Cardiac fibroblast (primary cell): ENCODE measurements at places on chromosomes 11 and 22.
A peak's percentile ranks its signal among the peaks of the same experiment; 100 is the strongest.

DNA sequence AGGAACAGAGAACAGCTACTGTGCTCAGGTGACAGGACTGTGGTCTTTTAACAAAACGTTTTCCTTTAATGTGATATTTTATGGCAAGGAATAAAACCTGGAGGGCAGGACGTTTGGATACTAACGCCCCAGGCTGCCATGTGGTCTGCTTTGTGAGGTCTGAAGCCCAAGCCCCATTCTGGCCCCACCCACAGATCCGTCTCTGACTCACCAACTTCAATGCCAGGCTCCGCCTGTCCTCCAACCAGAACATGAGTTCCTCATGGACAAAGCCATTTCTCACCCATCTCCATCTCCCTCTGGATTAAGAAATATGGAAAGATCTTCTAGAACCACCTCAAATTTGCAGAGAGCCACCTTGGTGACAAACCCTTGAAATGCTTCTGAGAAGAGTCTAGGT lies 148.8 kb downstream of the CRYBB2 start:
- DNase-seq: peak; percentile 60

- DNase-seq: no peak
Observed at GRCh38 chr11:2471048-2471803, 26.4 kb downstream of the KCNQ1 start.

DNA sequence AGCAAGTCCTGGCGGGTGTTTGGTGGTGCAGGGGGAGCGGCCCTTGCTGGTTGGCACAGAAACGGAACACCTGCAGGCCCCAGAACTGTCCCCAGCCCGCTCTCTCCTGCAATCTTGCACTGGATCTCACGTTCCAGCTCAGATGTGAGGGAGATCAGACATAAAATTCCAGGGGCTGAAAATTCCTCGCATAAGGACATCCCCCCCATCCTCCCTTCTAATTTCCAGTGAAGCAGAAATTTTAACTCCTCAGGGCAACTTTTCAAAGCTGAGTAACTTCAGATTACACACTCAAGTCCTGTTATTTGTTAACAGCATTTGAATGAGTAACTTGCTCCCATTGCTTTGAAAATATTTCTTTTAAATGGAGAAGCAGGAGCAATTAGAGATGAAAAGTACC lies 40.3 kb upstream of the RASSF10 start:
- no peak for DNase-seq

DNA sequence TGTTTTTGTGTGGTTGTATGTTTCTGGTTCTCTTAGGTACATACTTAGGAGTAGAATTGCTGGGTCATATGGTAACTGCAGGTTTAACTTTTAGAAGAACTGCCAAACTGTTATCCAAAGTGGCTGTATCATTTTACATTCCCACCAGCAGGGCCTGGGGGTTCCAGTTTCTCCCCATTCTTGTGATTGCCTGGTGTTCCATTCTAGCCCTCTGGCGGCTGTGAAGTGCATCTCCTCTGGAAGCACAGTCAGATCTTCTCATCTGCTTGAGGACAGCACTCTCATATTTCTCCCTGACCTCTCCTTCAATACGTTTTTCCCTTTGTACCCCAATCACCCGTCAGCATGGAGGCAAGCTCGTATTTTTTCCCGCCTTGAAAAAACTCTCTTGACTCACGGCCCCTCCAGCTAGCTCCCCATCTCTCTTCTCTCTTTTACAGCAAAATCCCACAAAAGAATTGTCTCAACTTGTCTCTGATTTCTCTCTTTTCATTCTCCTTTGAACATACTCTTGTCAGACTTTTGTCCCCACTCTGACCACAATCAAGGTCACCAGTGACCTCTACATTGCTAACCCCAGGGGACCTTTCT lies 56.8 kb upstream of the THY1 start:
- peak; percentile 63 for DNase-seq

DNA sequence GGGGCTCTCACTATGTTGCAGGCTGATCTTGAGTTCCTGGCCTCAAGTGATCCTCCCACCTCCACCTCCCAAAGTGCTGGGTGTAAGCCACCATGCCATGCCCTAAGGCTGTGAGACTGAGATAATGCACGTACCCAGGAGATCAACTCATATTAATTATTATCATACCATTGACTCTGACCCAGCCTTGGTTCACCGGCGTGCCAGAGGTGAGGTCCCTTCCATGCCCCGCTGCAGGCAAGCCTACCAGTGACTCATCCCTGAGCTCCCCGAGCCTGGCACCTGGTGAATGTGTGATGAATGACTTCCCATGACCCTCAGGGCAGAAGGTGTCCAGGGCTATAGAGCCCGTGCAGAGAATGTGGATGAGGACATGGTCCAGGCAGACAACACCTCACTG lies 12.1 kb downstream of the GAL3ST1 start:
- DNase-seq: no peak

DNA sequence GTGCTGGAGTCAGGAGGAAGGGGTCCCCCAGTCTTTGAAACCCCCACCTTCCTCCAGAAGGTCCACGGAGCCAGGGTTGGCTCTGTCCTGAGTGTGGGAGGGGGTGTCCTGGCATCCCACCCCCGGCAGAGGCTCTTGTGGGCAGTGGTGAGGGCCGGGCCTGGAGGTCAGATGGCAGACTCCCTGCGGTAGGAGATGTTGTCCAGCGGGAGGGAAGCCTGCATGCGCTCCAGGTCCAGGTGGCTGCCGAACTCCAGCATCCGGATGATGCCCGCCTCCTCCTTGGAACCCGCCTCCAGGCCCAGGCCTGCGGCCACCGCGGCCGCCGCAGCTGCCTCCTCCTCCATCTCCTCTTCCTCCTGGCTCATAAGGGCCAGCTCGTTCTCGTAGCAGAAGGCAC lies 28.4 kb downstream of the KCNJ4 start:
- DNase-seq: no peak
